ENCODE measurements at places on chromosomes 5 and 9. TPM values are rescaled to one million over a fixed set of nuclear protein-coding genes. Genes with fewer than 3 reads are reported as not detected.

- peak overlapping the region; percentile 28 for H3K4me3 ChIP-seq
- peaks cover 94% of the 10 kb centered on the region for H3K36me3 ChIP-seq
- peak; percentile 75 for DNase-seq
- peaks cover 88% of the 10 kb centered on the region for H3K4me1 ChIP-seq
- H3K27me3 ChIP-seq, result no peaks in the 10 kb centered on the region
Measured at GRCh38 chr9:120915854-120916470, 10.6 kb downstream of the TRAF1 start.

DNA sequence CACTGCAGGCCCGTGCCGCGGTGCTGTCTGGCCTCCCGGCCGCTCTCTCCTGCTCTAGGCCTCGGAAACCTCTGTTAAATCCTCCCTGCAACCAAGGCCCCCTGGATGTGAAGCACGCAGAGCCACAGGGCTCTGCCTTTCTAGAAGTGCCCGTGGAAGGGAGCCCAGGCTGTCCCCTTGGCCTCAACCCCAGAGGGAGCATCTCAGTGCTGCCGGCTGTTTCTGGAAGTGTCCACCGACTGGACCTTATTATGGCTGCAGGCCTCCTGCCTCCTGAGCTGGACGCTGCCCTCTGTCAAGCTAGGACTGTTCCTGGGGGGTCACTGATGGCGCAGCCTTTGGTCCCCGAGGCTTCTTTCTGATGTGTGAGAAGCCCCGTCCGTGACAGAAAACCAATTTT lies 40.4 kb upstream of the PHYKPL start:
- H3K4me1 ChIP-seq, result no peaks in the 10 kb centered on the region
- no peak overlapping the region for H3K4me3 ChIP-seq
- no peak for DNase-seq

The TMED7 gene
- 36.8 TPM for total RNA-seq

The GLRA1 gene
- not detected for total RNA-seq

DNA sequence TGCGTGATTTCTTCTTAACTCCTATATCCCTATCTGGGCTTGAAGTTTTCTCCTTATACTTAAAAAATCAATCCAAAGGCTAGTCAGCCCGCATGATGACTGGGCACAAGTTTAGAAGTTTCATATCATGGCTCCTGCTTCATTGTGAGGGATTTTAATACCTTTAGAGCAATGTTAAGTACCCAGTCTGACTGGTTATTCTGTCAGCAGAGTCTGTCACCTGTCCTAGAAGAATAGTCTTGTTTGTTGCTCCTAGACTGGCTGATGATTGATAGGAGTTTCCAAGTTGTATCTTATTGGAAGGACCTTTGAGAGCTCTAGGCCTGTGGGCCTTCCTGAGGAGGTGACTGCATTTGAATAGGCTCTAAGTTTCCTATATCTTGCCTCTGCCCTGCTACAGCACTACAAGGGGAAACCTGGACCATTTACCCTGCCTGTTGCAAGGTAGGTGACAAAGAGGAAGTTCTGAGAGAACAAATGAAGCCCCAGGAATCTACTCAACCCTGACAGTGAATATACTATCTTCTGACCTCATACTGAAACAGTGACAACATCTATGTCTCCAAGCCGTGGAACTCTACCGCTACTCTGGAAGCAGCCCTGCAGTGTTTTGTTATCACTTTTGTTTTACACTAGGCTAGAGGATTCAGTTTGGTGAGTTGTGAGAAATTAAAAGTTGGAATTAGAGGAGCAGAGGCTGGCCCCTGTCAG lies 66.5 kb downstream of the F2RL2 start:
- H3K27me3 ChIP-seq, result no peaks in the 10 kb centered on the region
- DNase-seq, result peak; percentile 40
- peak overlapping the region; percentile 12 for H3K27ac ChIP-seq
- H3K4me3 ChIP-seq, result no peak overlapping the region
- peaks cover 28% of the 10 kb centered on the region for H3K4me1 ChIP-seq
- peaks cover 10% of the 10 kb centered on the region for H3K36me3 ChIP-seq

The ARID3C gene
- 0.66 TPM for total RNA-seq

The OR1J2 gene
- total RNA-seq, result not detected

- H3K27ac ChIP-seq, result no peak overlapping the region
- peaks cover 44% of the 10 kb centered on the region for H3K36me3 ChIP-seq
- H3K4me3 ChIP-seq, result no peak overlapping the region
- no peaks in the 10 kb centered on the region for H3K4me1 ChIP-seq
- no peaks in the 10 kb centered on the region for H3K27me3 ChIP-seq
Measured at GRCh38 chr9:92640398-92641091, 29.4 kb downstream of the IPPK start.

The TAF11L5 gene
- not detected for total RNA-seq

GRCh38 chr5:80191991-80192398 lies 63.9 kb downstream of the SERINC5 start:
- H3K4me1 ChIP-seq, result peaks cover 84% of the 10 kb centered on the region
- H3K36me3 ChIP-seq, result peaks cover 24% of the 10 kb centered on the region
- H3K27ac ChIP-seq, result peak overlapping the region; percentile 99
- no peaks in the 10 kb centered on the region for H3K27me3 ChIP-seq
- peak; percentile 55 for DNase-seq
- peak overlapping the region; percentile 47 for H3K4me3 ChIP-seq

The CA9 gene
- total RNA-seq, result 2.9 TPM

DNA sequence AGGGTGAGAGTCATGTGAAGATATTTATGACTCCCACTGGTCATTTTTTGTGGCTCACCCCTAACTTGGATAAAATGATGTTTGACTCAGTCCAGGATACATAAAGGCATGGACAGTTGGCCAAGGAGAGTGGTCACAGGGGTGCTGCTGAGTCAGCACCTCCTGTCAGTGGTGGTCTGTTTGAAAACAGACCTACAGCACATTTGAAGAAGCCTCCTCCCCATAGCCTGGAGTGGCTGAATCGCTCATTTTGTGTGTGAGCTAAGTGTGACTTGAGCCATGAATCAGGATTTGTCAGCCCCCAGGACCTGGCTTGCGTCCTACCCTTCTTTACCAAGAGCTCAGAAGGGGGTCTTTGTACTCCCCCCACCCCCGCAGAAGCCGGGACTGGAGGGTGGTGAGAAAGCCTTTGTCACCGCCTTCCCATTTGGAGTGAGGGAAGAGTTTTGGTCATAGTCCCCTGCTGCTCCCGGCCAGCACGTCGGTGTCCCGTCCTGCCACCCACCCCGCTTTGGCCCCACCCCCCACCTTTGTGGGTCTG lies 35.6 kb downstream of the TRIO start:
- peaks cover 4% of the 10 kb centered on the region for H3K27me3 ChIP-seq
- no peaks in the 10 kb centered on the region for H3K36me3 ChIP-seq
- no peak overlapping the region for H3K27ac ChIP-seq

The TICAM2 gene
- total RNA-seq, result 1.7 TPM

GRCh38 chr5:120367896-120368634 lies 96.0 kb upstream of the PRR16 start:
- no peak for DNase-seq
- H3K4me1 ChIP-seq, result no peaks in the 10 kb centered on the region
- no peak overlapping the region for H3K27ac ChIP-seq
- no peak overlapping the region for H3K4me3 ChIP-seq
- peaks cover 2% of the 10 kb centered on the region for H3K27me3 ChIP-seq

GRCh38 chr5:137825165-137825564 lies 42.5 kb upstream of the MYOT start:
- no peak for DNase-seq
- H3K27me3 ChIP-seq, result no peaks in the 10 kb centered on the region
- H3K27ac ChIP-seq, result no peak overlapping the region
- no peaks in the 10 kb centered on the region for H3K4me1 ChIP-seq

GRCh38 chr5:53361708-53362107 lies 118.7 kb upstream of the FST start:
- H3K4me1 ChIP-seq, result peaks cover 4% of the 10 kb centered on the region
- no peaks in the 10 kb centered on the region for H3K36me3 ChIP-seq
- H3K4me3 ChIP-seq, result no peak overlapping the region
- no peak for DNase-seq
- H3K27me3 ChIP-seq, result peaks cover 9% of the 10 kb centered on the region
- no peak overlapping the region for H3K27ac ChIP-seq

- no peak overlapping the region for H3K4me3 ChIP-seq
- H3K27ac ChIP-seq, result no peak overlapping the region
- H3K36me3 ChIP-seq, result no peaks in the 10 kb centered on the region
- H3K27me3 ChIP-seq, result peaks cover 30% of the 10 kb centered on the region
Measured at GRCh38 chr5:7811715-7812114, 39.2 kb downstream of the CFAP90 start.

- no peak for DNase-seq
- no peak overlapping the region for H3K27ac ChIP-seq
- H3K27me3 ChIP-seq, result peaks cover 5% of the 10 kb centered on the region
- H3K4me3 ChIP-seq, result no peak overlapping the region
- no peaks in the 10 kb centered on the region for H3K4me1 ChIP-seq
Measured at GRCh38 chr5:37799865-37800421, 39.9 kb downstream of the GDNF start.

The DAB2IP gene
- 0.02 TPM for total RNA-seq

The BAG1 gene
- total RNA-seq, result 47.9 TPM

- no peak overlapping the region for H3K27ac ChIP-seq
- H3K27me3 ChIP-seq, result no peaks in the 10 kb centered on the region
- H3K4me3 ChIP-seq, result no peak overlapping the region
- DNase-seq, result no peak
Measured at GRCh38 chr5:125343015-125343414, 596.6 kb upstream of the ZNF608 start.

DNA sequence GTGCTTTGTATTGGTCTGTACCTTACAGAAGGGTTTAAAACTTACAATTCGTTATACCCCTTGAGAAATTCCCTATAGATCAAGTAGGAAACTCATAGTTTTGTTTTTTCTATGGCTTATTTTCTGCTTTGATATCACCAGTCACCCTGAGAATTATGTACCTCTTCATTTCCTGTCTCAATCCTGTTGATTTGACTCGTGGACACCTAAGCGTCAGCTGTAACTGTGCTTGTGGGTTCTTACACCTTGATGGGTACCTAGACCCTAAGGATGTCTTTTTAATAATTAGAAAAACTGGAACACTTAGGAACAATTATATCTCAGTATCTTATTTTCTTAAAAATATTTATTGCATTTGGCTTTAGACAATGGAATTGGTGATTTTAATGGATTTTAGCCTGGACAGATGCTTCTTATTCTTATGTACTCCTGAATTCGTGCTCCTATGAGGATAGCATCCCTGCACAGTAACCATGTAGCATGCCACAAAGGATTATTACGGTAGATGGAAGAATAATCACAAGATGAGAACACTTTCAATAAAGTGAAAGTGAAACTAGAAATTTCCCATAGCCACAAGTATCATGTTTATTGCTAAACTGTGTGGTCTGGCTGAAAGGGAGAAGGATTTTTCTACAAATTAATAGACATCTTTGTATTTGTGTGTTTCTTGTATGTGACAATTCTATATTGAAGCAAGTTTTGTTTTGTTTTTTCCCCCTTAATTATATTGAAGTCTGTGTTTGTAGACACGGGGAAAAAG lies 1920.3 kb upstream of the WWC1 start:
- H3K4me3 ChIP-seq, result no peak overlapping the region
- H3K27ac ChIP-seq, result no peak overlapping the region
- no peaks in the 10 kb centered on the region for H3K27me3 ChIP-seq

GRCh38 chr5:58450018-58450417 lies 9.9 kb downstream of the PLK2 start:
- peaks cover 4% of the 10 kb centered on the region for H3K27me3 ChIP-seq
- H3K36me3 ChIP-seq, result peaks cover 1% of the 10 kb centered on the region
- H3K27ac ChIP-seq, result no peak overlapping the region
- no peaks in the 10 kb centered on the region for H3K4me1 ChIP-seq

The ATP10B gene
- total RNA-seq, result not detected

DNA sequence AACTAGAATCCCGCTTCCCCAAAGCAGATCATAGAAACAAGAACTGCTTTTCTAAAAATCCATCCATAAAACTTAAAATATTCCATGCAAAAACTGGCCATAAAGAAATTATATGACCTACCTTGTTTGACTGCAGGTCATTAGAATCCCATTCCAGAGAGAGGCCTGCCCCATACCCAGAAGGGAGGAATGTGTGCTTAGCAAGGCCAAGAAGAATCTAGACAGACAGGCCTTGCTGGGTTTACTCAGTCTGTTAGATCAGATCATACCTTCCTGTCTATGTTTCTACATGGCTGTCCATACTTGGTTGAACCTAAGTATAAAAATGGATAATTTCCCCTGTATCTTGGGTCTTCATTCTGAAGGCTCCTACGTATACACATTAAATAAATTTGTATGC lies 358.8 kb upstream of the TRPC7 start:
- DNase-seq, result no peak
- H3K36me3 ChIP-seq, result no peaks in the 10 kb centered on the region
- no peak overlapping the region for H3K4me3 ChIP-seq

DNA sequence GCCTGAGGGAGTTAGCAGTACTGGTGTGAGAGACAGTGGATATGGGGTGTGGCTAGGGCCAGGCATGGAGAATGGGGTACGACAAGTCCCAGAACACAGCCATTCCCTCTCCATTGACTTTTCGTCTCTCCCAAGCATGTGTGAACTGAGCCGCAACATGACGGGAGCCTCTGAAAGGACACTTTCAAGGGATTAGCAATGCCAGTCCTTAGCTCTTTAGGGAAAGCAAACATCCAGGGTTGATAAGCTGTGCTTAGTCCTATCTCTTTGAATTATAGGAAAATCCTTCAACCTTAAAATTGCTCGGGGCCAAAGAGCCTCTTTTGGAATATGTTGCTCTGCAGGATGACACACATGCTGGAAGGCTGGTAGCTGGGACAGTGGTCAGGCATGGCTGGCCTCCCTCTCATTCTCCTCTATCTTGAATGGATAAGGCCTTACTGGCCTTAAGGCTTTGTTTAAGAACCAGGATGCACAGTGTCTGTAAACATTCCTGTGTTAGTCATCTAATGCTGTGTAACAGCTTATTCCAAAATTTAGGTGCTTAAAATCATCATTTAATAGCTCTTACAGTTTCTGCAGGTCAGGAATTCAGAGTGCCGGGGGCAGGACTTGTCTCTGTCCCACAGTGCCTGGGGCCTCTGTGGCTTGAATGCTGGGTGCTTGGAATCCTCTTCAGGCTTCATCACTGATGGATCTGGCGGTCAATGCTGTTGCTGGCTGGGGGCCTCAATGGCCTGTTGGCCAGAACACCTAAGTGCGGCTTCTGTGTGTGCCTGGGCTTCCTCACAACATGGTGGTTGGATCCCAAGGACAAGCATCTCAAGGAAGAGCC lies 95.3 kb downstream of the PTTG1 start:
- H3K4me3 ChIP-seq, result no peak overlapping the region
- H3K4me1 ChIP-seq, result peaks cover 4% of the 10 kb centered on the region
- H3K36me3 ChIP-seq, result no peaks in the 10 kb centered on the region
- no peak for DNase-seq
- H3K27me3 ChIP-seq, result peaks cover 6% of the 10 kb centered on the region
- H3K27ac ChIP-seq, result no peak overlapping the region

- H3K4me3 ChIP-seq, result no peak overlapping the region
- H3K27me3 ChIP-seq, result no peaks in the 10 kb centered on the region
- no peak overlapping the region for H3K27ac ChIP-seq
- H3K36me3 ChIP-seq, result peaks cover 15% of the 10 kb centered on the region
- peaks cover 39% of the 10 kb centered on the region for H3K4me1 ChIP-seq
Measured at GRCh38 chr5:175691761-175692160, 33.9 kb downstream of the HRH2 start.

GRCh38 chr9:134816264-134816663 lies 64.3 kb upstream of the FCN2 start:
- no peak overlapping the region for H3K27ac ChIP-seq
- no peaks in the 10 kb centered on the region for H3K27me3 ChIP-seq
- no peak overlapping the region for H3K4me3 ChIP-seq
- no peaks in the 10 kb centered on the region for H3K4me1 ChIP-seq
- H3K36me3 ChIP-seq, result no peaks in the 10 kb centered on the region

The PRUNE2 gene
- total RNA-seq, result 0.57 TPM

GRCh38 chr9:88005240-88005639 lies 30.9 kb upstream of the CDK20 start:
- peaks cover 14% of the 10 kb centered on the region for H3K4me1 ChIP-seq
- H3K4me3 ChIP-seq, result no peak overlapping the region
- H3K27me3 ChIP-seq, result peaks cover 17% of the 10 kb centered on the region
- DNase-seq, result no peak
- no peak overlapping the region for H3K27ac ChIP-seq

GRCh38 chr5:103573411-103573810 lies 10.8 kb upstream of the NUDT12 start:
- H3K4me3 ChIP-seq, result no peak overlapping the region
- DNase-seq, result no peak
- no peak overlapping the region for H3K27ac ChIP-seq
